IPS-NIHi11 (cell line): ENCODE measurements at places on chromosomes 16 and 17.

- DNase-seq: no peak
These were observed 14.4 kb downstream of the SEC14L1 start for GRCh38 chr17:77155125-77155524.

GRCh38 chr17:41717408-41718286, 5.5 kb downstream of the GAST start:
- DNase-seq: no peak

GRCh38 chr17:31869031-31869430, 10.0 kb upstream of the COPRS start:
- DNase-seq: no peak

GRCh38 chr16:88847654-88848053, 9.1 kb downstream of the GALNS start:
- no peak for DNase-seq

- peak; percentile 60 for DNase-seq
These were observed 3.7 kb upstream of the LYZL6 start for GRCh38 chr17:35947156-35947585.

GRCh38 chr16:86184185-86184584, 285.2 kb downstream of the IRF8 start:
- DNase-seq: no peak

GRCh38 chr16:2060346-2060745, 12.6 kb downstream of the TSC2 start:
- DNase-seq: no peak

GRCh38 chr16:57310801-57311200, 26.3 kb upstream of the PLLP start:
- no peak for DNase-seq

GRCh38 chr16:18797746-18798145, 3.6 kb downstream of the ARL6IP1 start:
- DNase-seq: no peak

DNA sequence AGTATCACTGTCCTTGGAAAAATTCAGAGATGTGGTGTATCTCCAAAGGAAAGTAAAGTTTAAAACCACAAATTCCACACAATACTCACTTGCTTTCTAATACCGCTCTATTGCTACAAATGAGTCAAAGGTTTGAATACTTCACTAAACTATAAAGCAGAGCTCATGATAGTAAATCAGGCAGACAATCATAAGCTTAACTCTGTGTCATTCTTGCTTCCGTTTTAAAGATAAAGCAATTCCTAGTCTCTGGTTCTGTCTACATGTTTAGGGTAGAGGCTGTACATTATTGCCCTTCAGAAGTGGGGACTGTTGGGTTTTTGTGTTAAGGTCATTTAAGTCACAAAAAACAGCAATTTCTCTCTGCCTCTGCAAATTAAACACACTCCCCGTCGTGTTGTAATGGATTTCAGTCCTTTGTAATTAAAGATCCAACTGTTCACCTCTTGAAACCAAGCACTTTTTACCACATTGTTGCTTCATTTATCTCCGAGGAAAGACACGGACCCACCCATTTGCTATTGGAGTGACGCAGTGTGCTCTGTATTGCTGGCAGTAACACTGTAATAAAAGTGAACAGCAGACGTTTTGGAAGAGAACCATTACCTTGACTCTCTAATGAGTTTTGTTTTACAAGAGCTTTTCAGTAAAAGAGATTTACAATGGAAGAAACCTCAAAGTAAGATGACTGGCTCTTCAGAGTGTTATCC, 83.1 kb upstream of the CNTNAP4 start:
- no peak for DNase-seq

GRCh38 chr17:60141111-60142018, 8.4 kb upstream of the CA4 start:
- DNase-seq: peak; percentile 43

GRCh38 chr17:6160232-6160555, 90.0 kb downstream of the WSCD1 start:
- DNase-seq: no peak

- DNase-seq: no peak
These were observed at the start of gene P2RX1 for GRCh38 chr17:3915995-3916696. Gene P2RX1, minus strand, starts transcription at chr17:3916465. Its CDS starts 240 bp downstream, at chr17:3916225.

- no peak for DNase-seq
These were observed 6.1 kb downstream of the RFFL start for GRCh38 chr17:35057332-35057915.

GRCh38 chr16:66427871-66428681, 981 bp downstream of the BEAN1 start:
- peak; percentile 42 for DNase-seq

DNA sequence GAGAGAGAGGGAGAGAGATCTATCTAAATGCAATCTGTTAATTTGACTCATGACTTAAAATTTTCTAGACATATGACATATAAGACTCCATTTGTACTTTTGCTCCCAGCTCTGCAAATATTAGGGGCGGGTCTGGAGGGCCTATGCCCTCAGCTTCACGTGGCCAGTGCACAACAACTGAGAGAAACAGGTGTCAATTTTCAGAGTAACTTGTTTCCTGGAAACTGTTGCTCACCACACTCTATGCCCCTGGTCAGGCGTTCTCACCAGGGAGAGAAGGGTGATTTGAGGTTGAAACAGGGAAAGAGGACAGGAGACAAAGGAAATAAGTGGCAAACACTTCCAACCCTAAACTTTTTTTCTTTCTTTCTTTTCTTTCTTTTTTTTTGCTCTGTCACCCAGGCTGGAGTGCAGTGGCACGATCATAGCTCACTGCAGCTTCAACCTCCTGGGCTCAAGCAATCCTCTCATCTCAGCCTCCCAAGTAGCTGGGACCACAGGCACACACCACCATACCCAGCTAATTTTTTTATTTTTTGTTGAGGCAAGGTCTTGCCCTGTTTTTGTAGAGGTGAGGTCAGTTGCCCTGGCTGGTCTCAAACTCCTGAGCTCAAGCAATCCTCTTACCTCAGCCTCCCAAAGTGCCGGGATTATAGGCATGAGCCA, 270.0 kb downstream of the SLC39A11 start:
- peak; percentile 45 for DNase-seq

- DNase-seq: no peak
These were observed 1.3 kb downstream of the LYRM9 start for GRCh38 chr17:27891841-27892240.

DNA sequence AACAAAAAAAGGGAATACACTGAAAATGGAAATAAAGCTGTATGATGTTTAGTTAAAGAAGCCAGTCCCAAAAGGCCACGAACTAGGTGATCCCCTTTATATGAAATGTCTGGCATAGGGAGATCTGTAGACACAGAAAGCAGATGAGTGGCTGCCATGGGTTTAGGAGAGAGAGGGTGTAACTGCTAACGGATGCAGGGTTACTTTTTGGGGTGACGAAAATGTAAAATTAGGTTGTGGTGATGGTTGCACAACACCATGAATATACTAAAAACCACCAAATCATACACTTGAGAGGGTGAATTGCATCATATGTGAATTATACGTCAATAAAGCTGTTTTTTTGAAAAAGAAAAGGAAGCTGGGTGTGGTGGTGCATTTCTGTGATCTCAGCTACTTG, 99.6 kb downstream of the ADCY9 start:
- no peak for DNase-seq

DNA sequence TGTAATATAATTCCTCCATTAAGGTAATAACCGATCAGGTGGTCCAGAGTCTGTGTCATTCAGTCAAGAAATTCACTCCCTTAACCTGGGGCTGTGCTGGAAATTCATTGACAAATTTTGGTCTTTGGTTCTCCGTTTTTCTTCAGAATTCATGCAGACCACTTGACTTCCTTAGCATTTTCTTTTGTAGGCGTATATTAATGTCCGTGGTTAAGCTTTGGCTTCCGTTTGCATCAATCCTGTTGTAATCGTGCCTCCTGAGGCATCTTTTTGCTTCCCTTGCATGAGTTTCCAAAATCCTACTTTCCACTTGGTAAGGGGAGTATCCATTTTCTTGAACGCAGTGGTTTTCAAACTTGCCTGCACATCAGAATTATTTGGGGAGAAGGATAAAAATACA, 9.0 kb downstream of the LRRC37B start:
- no peak for DNase-seq

GRCh38 chr16:78183437-78184237, 84.2 kb downstream of the WWOX start:
- no peak for DNase-seq

GRCh38 chr16:85767531-85767930, 16.6 kb upstream of the C16orf74 start:
- DNase-seq: no peak

GRCh38 chr17:45228763-45229539, 7.3 kb downstream of the FMNL1 start:
- peak; percentile 65 for DNase-seq

GRCh38 chr16:25030420-25031131, 15.4 kb upstream of the ARHGAP17 start:
- no peak for DNase-seq

- no peak for DNase-seq
These were observed 13.0 kb downstream of the CBX4 start for GRCh38 chr17:79826204-79826680.

- peak; percentile 50 for DNase-seq
These were observed 914 bp downstream of the MAP1LC3B start for GRCh38 chr16:87392821-87393679.

DNA sequence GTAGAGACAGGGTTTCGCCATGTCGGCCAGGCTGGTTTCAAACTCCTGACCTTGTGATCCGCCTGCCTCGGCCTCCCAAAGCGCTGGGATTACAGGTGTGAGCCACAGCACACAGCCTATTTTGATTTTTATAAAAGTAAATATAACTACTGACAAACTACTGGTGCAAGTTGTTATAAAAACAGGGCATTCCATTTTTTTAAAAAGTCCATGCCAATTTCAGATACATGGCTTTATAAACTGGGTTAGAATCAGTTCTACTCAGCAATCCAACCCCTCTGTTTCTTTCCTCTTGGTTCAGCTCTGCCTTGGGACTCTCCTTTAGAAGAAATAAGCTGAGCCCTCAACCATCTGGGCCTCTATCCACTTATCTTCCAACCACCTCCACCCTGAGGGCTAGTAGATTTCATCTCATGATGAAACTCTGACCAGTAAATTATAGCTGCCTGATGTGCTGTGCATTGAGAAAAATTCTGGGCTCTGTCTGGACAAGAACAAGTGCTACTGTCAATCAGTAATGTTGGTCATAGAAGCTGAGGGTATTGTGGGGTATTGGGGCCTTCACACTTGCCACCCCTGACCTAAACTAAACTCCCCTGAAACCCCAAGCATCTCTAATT, 10.2 kb downstream of the RANBP10 start:
- DNase-seq: no peak

DNA sequence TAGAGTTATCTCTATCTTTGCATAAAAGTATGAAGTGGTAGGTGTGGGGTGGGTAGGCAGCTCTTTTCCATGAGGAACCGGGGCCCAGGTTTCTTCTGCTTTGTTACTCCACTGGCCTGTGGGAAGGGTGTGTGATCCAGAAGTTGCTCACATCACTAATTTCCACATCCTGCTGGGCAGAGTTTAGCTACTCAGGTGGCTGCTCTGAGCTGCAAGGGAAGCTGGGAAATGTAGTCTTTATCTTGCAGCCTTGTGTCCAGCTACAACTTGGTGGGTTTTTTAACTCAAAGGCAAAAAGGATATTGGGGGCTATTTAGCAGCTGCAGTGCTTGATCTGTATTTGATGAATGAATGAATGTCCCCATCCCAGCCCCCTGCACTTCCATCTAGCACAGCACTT, 335.3 kb downstream of the SNX29 start:
- DNase-seq: no peak

DNA sequence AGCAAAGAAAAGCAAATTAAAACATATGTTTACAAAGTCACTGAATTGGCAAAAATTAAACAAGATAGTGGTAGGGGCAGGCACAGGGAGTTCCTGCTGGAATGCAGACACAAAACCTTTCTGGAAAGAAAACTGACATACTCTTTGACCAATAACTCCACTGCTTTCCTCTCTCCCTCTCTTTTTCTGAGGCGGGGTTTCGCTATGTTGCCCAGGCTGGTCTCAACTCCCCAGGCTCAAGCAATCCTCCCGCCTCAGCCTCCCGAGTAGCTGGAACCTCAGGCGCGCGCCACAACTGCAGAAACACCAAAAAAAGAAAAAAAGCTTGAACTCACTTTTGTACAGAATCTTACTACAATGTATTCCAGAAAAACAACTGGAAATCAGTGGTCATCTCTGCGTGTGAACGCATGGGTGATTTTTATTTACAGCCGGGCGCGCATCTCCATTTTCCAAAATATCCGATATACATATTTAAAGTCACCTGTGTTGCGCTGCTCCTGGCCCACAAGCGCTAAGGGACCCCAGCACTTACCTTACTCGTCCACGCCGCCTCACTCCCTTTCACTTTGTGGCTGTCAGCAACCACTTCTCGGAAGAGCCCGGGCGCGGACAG, 480 bp downstream of the TXNL4B start:
- no peak for DNase-seq

DNA sequence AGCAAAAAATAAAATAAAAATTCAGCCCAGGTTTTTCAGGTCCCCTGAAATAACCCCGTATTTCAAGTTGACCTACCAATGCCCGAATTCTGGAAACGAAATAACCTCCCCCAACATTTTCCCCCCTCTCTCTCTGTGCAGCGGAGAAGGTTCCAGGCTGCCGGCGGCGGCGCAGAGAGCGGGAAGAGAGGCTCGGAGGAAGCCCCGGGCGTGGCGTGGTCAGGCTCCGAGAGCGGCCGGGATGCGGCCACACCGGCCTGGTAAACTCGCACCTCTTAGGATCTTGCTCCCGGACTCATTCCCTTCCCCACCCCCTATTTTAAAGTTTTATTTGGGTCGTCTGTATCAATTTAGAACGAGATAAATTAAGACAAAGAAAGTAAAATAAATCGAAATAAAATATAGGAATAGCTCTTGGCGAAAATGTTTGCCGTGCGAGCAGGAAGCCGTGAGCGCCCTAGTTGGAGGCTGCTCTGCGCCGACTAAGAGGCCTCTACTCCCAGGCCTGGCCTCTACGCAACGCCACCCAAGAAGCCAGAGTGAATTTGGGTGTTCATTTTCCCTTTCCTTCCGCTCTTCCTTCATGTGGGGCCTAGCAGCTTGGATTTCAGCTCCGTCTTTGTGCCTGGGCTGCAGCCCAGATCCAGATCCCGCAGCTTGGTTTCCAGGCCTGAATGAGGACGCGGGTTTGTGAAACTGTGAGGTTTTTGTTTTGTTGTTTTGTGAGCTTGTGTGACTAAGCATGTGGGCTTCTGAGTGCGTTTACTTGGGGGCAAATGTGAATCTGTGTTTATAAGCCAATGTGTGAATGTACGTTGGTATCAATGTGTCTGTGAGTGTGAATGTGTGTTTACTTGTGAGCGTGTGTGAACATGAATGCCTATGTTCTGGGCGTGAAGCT, 1.5 kb upstream of the HOXB6 start:
- DNase-seq: no peak

GRCh38 chr17:57636985-57637665, 108.0 kb downstream of the CCDC182 start:
- DNase-seq: no peak

DNA sequence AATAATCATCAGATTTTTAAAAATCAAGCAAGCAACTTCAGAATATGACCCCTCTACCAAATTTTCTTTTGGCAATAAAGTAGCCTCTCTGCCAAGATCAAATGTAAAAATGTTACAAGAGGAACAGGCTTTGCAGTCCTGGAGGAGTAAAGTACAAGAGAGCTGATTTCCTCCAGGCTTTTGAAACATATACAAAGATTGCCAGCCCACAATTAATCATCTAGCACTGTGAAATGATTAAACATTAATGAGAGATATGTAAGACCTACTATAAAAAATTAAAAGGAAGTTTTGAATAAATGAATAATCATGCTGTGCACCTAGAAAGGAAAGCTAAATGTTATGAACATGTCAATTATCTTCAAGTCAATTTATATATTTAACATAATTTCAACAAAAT, 26.3 kb downstream of the TXNDC11 start:
- no peak for DNase-seq

GRCh38 chr16:79784007-79784406, 183.5 kb upstream of the MAF start:
- DNase-seq: no peak

GRCh38 chr17:72273289-72274056, 152.7 kb downstream of the SOX9 start:
- no peak for DNase-seq
